ENCODE measurements at places on chromosomes 4 and X. TPM values are rescaled to one million over a fixed set of nuclear protein-coding genes. Genes with fewer than 3 reads are reported as not detected.

The MGAT4D gene
- total RNA-seq: not detected

The EGF gene
- 0.24 TPM for total RNA-seq

The FGFBP2 gene
- total RNA-seq: not detected

The OCIAD2 gene
- total RNA-seq: 32.8 TPM

The OPRPN gene
- total RNA-seq: not detected

The MAGEB10 gene
- not detected for total RNA-seq

The GAGE1 gene
- total RNA-seq: not detected

- no peak for ATAC-seq
Measured at GRCh38 chrX:4935401-4935800, 1222.0 kb upstream of the PRKX start.

- ATAC-seq: no peak
Measured at GRCh38 chr4:149279331-149279730, 536.3 kb downstream of the IQCM start.

DNA sequence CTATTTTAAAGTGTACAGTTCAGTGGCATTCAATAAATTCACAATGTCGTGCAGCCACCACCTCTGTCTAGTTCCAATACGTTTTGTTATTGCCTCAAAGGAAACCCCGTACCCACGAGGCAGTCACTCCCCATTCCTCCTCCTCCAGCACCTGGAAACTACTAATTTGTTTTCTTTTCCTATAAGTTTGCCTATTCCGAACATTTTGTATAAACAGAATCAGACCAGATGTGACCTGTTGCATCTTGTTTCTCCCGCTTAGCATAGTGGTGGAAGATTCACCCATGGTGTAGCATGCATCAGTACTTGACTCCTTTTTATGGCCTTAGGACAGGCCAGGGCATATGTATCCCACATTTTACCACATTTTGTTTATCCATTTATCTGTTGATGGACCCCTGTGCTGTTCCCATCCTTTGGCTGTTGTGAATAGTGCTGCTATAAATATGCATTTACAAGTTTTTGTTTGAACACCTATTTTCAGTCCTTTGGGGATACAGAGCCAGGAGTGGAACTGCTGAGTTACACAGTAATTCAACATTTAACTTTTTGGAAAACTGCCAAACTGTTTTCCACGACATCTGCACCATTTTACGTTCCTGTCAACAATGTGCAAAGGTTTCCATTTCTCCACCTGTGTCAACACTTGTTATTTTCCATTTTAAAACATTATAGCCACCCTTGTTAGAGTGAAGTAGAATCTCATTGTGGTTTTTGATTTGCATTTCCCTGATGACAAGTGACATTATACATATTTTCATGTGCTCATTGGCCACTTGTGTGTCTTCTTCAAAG lies 57.8 kb upstream of the STX18 start:
- no peak for ATAC-seq
